ENCODE measurements at places on chromosomes 3 and 15. TPM values are rescaled to one million over a fixed set of nuclear protein-coding genes. Genes with fewer than 3 reads are reported as not detected.

Gene GABRR3
- total RNA-seq: not detected

Gene PARP15
- under 0.01 TPM for total RNA-seq

Gene OXTR
- 3.0 TPM for total RNA-seq

Gene GOLGA8S
- 0.23 TPM for total RNA-seq

Gene DNAJA4
- total RNA-seq: 42.7 TPM

Data from diencephalon (tissue), 1 donor.